Urothelium cell line (cell line): ENCODE measurements at places on chromosomes 13 and 19.
A peak's percentile ranks its signal among the peaks of the same experiment; 100 is the strongest.

GRCh38 chr19:17194608-17195007, 20.5 kb upstream of the USE1 start:
- no peak for DNase-seq

GRCh38 chr13:42275506-42275905, 3.6 kb downstream of the AKAP11 start:
- DNase-seq: no peak

GRCh38 chr13:76386321-76386720, 499.9 kb downstream of the KCTD12 start:
- DNase-seq: no peak

DNA sequence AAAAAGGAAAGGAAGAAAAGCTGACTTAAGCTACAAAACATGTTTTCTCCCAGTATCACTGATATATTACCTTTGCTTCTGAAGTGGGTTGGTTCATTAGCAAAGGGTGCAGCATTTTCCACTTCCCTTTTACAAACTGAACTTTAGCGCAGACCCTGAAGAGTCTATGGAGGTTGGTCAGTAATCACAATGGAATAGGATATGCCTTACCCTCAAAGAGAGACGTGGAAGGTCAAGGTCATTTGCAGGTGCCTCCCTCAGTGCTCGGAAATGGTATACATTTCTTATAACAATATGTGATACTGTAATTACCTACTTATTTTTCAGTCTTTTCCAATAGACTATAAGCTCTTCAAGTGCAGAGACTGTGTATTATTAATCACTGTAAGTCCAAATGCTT, 21.9 kb upstream of the MED4 start:
- no peak for DNase-seq

GRCh38 chr19:32168606-32169005, 176.8 kb upstream of the ZNF507 start:
- DNase-seq: no peak

DNA sequence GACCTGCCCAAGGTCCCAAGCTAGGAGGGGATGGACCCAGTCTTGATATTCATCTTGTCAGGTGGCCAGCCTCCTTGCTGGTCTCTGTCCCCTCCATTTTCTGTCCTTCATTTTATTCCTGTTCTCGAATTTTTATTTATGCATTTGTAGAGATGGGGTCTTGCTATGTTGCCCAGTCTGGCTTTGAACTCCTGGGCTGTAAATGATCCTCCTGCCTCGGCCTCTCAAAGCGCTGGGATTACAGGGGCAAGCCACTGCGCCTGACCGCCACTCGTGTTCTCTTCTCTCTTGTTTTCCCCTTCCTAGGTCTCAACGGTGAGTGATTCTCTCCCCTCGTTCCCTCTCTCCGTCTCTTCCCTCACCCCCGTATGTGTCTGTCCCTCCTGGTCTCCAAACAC, 10.6 kb upstream of the TPRX2 start:
- DNase-seq: no peak

DNA sequence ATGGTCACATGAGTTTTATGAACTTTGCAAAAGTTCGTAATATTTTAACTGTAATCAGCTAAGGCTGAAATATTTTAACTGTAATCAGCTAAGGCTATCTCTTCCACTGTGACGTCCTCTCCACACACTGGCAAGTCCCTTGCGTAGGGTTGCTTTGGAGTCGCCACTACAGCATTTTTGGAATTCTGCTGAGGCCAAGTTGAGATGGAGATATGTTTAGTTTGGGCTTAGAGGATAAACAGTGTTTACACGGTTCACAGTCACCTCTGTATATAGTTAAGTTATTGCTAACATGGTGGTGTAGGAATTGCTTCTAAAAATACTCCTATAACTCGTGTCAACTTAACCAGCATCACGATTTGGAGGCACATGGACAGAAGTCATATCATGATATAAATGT, 143.6 kb upstream of the SERP2 start:
- DNase-seq: no peak

DNA sequence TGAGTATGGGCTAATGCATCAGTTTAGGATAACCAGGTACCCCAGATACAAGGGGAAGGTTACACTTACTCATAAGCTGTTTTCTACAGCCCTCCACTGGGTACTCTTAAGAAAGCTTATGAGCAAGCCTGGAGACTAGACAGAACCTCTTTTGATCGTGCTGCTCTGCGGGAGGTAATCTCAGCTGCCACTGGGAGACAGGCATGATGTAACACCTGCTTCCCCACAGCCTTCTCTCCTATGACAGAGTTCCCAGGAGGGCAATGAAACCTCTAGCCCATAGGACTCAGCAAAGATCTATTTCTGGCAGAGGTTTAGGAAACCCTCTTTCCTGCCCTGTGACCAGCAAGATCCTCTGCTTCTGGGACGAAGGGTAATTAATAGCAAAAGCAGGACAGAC, 65.6 kb downstream of the WASF3 start:
- DNase-seq: no peak

DNA sequence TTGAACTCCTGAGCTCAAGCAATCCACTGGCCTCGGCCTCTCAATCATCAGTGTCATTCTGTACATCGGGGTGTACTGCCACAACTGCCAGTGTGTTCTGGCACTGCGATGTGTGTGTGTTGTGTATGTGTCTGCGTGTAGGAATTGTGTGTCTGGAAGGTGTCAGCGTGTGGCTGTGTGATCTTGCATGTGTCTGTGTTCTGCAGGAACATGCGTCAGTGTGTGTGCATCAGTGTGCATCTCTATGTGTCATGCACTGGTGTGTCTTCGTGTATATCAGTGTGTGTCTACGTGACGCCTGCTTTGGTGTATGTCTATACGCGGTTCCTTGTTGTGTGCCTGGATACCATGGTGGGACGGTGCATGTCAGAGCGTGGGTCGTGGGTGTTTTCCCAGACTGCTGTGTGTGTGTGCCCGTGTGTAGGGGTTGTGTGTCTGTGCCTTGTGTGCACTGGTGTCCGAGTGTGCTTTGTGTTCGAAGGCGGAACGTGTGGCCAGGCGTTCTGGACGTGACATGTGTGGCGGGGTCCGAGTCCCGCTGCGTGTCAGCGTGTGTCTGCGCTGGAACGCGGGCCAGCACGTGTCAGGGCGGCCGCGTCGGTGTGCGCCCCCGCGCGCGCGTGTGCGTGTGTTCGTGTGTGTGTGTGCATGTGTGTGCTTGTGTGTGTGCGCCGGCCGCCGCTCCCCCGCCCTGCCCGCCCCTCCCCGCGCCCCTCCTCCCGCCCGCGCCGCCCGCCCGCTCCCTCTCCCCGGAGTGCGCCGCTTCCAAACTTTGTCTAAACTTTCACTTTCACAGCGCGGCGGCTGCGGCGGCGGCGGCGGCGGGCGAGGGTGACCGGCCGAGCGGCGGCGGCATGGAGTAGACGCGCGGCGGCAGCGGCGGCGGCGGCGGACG, at the start of gene NFIX:
Gene NFIX (plus strand): TSS at position 775 of the 895 bp plus-strand sequence. CDS start 363 bp downstream, outside the sequence.
- DNase-seq: peak; percentile 50

- peak; percentile 87 for DNase-seq
These were observed 33.2 kb downstream of the RASA3 start for GRCh38 chr13:114099191-114099590.

- DNase-seq: no peak
These were observed 92.0 kb downstream of the HS6ST3 start for GRCh38 chr13:96181911-96182310.

- DNase-seq: peak; percentile 48
These were observed 12.6 kb downstream of the FFAR2 start for GRCh38 chr19:35460608-35461007.

DNA sequence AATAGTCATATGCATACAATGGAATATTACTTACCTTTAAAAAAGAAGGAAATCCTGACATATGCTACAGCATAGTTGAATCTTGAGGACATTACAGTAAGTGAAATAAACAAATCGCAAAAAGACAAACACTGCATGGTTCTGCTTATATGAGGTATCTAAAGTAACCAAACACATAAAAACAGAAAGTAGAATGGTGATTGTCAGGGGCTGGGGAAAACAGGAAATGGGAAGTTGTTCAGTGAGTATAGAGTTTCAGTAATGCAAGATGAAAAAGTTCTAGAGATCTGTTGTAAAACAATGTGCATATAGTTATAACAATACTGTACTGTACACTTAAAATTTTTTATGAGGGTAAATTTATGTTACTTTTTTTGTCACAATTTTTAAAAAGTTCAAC, 219.4 kb downstream of the KLF5 start:
- no peak for DNase-seq

DNA sequence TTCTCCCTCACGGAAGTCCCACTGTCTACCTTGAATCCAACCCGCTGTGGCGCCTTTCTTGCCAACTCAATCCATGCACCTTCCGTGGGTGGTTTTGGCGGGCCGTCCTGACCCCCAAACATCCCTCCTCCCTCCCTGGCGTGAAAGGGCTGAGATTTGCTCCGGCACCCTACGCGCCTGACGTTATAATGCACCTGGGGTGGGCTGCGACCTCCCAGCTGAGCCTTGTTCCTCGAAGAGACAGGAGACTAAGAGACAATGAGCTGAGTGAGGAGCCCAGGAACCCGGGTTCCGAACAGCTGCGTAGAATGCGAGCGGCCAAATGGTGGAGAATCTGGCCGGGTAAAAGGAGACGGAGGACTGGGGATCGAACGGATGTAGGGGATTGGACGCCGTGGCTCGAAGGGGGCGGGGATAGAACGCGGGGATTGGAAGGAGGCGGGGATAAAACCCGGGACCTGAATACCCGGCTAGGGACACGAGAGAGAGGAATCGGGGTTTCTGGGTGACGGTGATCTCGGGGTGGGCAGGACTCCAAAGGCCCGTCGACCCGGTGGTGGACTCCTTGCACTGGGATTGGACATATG, at the start of gene CPT1C:
Gene CPT1C (plus strand): TSS at position 461 of the 587 bp plus-strand sequence. CDS start 1,137 bp downstream, outside the sequence.
- no peak for DNase-seq

DNA sequence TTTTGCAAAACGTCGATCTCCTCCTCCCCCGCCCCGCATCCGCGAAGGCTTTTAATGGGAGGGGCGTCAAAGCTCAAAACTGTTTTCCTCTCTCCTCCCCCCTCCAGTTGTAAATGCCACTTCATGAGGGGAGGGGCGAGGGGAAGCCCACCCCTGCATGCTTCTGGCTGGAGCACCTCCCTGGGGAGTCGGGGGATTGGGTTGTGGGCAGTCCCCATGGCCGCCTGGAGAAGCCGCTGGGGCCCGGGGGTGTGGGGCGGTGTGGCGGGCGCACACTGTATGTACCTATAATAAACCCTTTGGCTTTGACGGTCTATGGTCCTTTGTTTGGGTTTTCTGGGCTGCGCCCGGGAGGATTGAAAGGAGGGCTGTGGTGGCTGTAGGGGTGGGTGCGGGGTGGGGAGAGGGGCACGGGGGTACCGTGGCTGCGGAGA, 505 bp upstream of the SHKBP1 start:
- DNase-seq: peak; percentile 47

GRCh38 chr19:41711376-41712261, 3.2 kb downstream of the CEACAM5 start:
- no peak for DNase-seq

GRCh38 chr19:46428239-46429135, at the start of gene PNMA8C:
Gene PNMA8C (minus strand): TSS chr19:46428936. CDS start chr19:46428359, 577 bp downstream.
- DNase-seq: peak; percentile 77

- no peak for DNase-seq
These were observed 96.9 kb downstream of the TBC1D4 start for GRCh38 chr13:75384879-75385707.

GRCh38 chr19:45451131-45451849, 16.5 kb upstream of the FOSB start:
- no peak for DNase-seq

GRCh38 chr13:52165411-52165810, 6.0 kb upstream of the NEK3 start:
- no peak for DNase-seq

GRCh38 chr13:105345730-105346129, 1189.7 kb downstream of the EFNB2 start:
- DNase-seq: no peak

GRCh38 chr13:108463340-108463739, 166.1 kb upstream of the MYO16 start:
- DNase-seq: peak; percentile 45

DNA sequence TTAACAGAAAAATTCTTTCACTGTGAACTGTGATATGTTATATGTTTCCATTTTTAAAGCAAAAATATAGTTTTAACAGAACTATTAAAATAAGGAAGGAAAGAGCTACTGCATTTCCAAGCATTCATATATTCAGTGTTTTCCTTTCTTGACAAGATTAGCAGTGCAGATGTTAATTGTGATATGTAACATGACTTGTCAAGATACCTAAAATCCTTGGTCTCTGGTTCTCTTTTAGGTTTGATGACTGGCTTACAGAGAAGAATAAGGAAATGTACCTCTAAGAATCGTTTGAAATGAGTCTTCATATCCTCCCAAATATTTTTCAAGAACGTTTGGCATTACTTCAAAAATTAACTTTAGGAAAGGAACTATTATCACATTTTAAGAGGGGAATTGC, 907.2 kb downstream of the PCDH9 start:
- DNase-seq: no peak

GRCh38 chr19:17997969-17998826, 9.8 kb upstream of the ARRDC2 start:
- no peak for DNase-seq

DNA sequence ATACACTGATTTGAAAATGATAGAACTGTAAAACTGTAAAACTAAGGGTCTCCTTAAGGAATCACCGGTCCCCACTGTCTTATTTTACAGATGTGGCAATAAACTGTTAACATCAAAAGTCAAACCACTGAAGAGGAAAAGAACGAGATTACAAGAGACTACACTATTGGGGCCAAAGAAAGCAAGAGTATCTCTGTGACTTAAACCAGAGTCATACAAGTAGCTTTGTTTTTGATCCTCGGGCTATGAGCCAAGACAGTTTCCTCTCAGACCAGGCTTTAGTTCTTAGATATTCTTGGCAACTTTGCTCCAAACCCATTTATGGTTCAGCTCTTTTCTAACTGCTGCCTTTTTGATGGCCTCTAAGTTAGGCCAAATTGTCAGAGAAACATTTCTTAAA, 113.8 kb downstream of the TBC1D4 start:
- DNase-seq: no peak

- no peak for DNase-seq
These were observed 304.7 kb downstream of the COG6 start for GRCh38 chr13:39960191-39960590.

DNA sequence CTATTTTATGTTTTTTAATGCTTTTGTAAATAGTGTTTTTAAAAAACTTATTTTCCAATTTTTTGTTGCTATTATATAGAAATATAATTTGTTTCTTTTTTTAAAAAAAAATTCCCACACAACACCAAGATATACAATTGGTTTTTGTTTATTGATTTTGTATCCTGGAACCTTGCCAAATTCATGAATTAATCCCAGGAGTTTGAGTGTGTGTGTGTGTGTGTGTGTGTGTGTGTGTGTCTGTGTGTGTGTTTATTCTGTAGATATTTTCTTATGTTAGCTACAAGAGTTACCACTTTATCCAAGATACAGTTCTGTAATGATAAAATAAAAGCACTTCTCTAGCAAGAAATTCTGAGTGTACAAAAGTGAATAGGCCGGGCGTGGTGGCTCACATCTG, 7.6 kb downstream of the TPRX1 start:
- DNase-seq: no peak

DNA sequence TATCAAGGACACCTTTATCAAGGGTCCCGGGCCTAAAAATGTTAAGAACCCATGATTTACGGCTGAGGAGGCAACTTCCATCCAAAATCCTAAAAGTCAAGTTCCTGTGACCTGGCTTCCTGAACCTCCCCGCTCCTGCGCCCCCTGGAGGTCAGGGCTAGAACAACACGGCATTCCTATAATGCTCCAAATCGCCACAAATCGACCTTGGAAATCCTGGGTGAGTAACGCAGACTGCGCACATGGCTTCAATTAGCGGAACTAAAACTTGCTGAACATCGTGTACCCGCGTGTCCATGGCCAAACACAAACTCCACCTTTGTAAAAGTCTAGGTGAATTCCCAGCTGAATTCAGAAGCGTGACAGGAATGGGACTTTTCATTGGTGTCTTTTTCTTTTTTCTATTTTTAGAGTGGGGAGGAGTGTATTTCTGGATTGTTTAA, 4.3 kb upstream of the C5AR1 start:
- peak; percentile 82 for DNase-seq

- DNase-seq: peak; percentile 22
These were observed 33.9 kb upstream of the FAM216B start for GRCh38 chr13:42747399-42747873.
